ENCODE measurements at places on chromosomes 11 and 22. TPM values are rescaled to one million over a fixed set of nuclear protein-coding genes. Genes with fewer than 3 reads are reported as not detected.

DNA sequence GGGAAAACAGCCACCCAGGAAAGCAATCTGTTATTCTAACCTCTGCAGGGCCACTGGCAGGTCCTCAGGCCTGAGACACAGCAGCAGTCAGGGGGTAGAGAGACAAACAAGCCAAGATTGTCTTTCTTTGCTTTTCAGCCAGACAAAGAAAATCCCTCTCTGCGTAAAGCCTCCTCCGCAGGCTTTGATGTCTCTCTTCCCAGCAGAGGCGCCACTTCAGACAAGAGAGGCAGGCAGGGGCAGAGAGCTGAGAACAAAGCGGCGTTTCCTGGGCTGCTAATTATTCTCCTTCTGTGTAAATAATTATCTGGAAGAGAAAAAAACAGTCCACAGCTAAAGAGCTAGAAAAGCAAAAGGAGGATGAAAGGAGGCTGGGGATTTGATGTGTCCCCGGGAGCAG is 102.7 kb upstream of the SEZ6L start:
- peaks cover 22% of the 10 kb centered on the region for H3K27me3 ChIP-seq
- no peaks in the 10 kb centered on the region for H3K36me3 ChIP-seq
- H3K27ac ChIP-seq = no peak overlapping the region
- no peak overlapping the region for H3K4me3 ChIP-seq
- no peaks in the 10 kb centered on the region for H3K4me1 ChIP-seq

- peaks cover 60% of the 10 kb centered on the region for H3K4me1 ChIP-seq
- H3K36me3 ChIP-seq = no peaks in the 10 kb centered on the region
- H3K27me3 ChIP-seq = no peaks in the 10 kb centered on the region
- H3K4me3 ChIP-seq = no peak overlapping the region
- DNase-seq = no peak
- H3K27ac ChIP-seq = no peak overlapping the region
Measured at GRCh38 chr11:47992959-47993820, 12.8 kb downstream of the PTPRJ start.

GRCh38 chr22:41713004-41713403 is 13.7 kb downstream of the MEI1 start:
- no peaks in the 10 kb centered on the region for H3K27me3 ChIP-seq
- no peak overlapping the region for H3K27ac ChIP-seq
- H3K36me3 ChIP-seq = no peaks in the 10 kb centered on the region
- DNase-seq = no peak
- H3K4me3 ChIP-seq = no peak overlapping the region

- no peaks in the 10 kb centered on the region for H3K36me3 ChIP-seq
- no peak overlapping the region for H3K27ac ChIP-seq
- DNase-seq = no peak
- H3K27me3 ChIP-seq = no peaks in the 10 kb centered on the region
Measured at GRCh38 chr11:119668676-119669075, 60.3 kb downstream of the NECTIN1 start.

- no peak overlapping the region for H3K27ac ChIP-seq
- no peaks in the 10 kb centered on the region for H3K4me1 ChIP-seq
- no peak for DNase-seq
- H3K27me3 ChIP-seq = no peaks in the 10 kb centered on the region
Measured at GRCh38 chr22:44891293-44891747, 118.5 kb downstream of the PHF21B start.

- peak; percentile 43 for DNase-seq
- H3K27me3 ChIP-seq = no peaks in the 10 kb centered on the region
- H3K36me3 ChIP-seq = peaks cover 31% of the 10 kb centered on the region
- peak overlapping the region; percentile 46 for H3K27ac ChIP-seq
- H3K4me3 ChIP-seq = no peak overlapping the region
- peaks cover 17% of the 10 kb centered on the region for H3K4me1 ChIP-seq
Measured at GRCh38 chr22:36277482-36278291, 24.8 kb downstream of the APOL1 start.

- H3K36me3 ChIP-seq = no peaks in the 10 kb centered on the region
- no peak overlapping the region for H3K27ac ChIP-seq
- peaks cover 9% of the 10 kb centered on the region for H3K27me3 ChIP-seq
- H3K4me3 ChIP-seq = no peak overlapping the region
Measured at GRCh38 chr22:29098296-29098695, 25.5 kb downstream of the KREMEN1 start.

The ESRRA gene
- total RNA-seq = 44.8 TPM

DNA sequence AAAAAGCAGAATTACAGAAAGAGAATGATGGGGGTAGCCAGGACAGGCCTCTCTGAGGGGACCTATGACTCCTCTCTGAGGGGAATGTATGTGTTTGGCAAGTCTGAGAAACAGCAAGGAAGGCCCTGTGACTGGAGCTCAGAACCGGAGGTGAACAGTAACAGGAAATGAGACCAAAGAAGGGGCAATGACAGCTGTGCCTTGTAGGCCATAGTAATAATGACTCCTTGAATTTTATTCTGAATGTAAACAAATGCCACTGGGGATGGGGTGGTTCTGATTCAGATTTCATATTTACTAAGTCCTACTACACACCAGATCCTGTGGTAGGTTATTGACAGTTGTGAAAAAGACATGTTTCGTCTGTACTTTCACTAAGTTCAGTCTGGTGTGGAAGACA is 52.8 kb upstream of the APOA1 start:
- no peak overlapping the region for H3K27ac ChIP-seq
- peaks cover 9% of the 10 kb centered on the region for H3K4me1 ChIP-seq
- no peak overlapping the region for H3K4me3 ChIP-seq

- H3K36me3 ChIP-seq = no peaks in the 10 kb centered on the region
- no peak overlapping the region for H3K4me3 ChIP-seq
- no peak for DNase-seq
- no peaks in the 10 kb centered on the region for H3K27me3 ChIP-seq
Measured at GRCh38 chr11:56624661-56625110, 10.0 kb upstream of the OR5M1 start.

DNA sequence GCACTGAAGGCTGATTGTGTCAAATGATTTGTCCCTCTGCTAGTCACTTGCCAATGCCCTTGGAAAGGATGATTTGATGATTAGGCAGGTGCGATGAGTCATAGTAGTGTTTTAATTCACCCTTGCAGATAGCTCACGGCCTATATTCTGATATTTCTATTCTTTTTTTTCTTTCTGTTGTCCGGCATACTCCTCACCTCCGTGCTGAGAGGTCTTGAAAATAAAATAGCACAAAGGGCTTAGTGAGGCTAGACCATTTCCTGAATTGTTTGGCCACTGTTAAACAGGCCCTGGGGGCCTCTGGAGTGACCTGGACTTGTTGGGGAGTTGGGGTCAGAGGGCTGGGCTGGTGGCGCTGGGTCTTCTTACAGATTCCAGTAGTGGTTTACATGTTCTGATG is 99.8 kb downstream of the ZBTB16 start:
- peaks cover 69% of the 10 kb centered on the region for H3K4me1 ChIP-seq
- peak overlapping the region; percentile 82 for H3K27ac ChIP-seq
- no peak for DNase-seq
- H3K36me3 ChIP-seq = no peaks in the 10 kb centered on the region
- H3K27me3 ChIP-seq = no peaks in the 10 kb centered on the region
- peak overlapping the region; percentile 62 for H3K4me3 ChIP-seq

The CDC45 gene
- 4.1 TPM for total RNA-seq

- H3K27me3 ChIP-seq = no peaks in the 10 kb centered on the region
- peaks cover 47% of the 10 kb centered on the region for H3K36me3 ChIP-seq
- DNase-seq = no peak
Measured at GRCh38 chr11:17188675-17189074, 19.1 kb downstream of the PIK3C2A start.

GRCh38 chr11:66787934-66788758 is 55.1 kb upstream of the RCE1 start:
- H3K36me3 ChIP-seq = peaks cover 30% of the 10 kb centered on the region
- peaks cover 24% of the 10 kb centered on the region for H3K4me1 ChIP-seq
- DNase-seq = no peak
- no peaks in the 10 kb centered on the region for H3K27me3 ChIP-seq
- H3K4me3 ChIP-seq = no peak overlapping the region

GRCh38 chr11:75031771-75032549 is 43.2 kb downstream of the NEU3 start:
- peak; percentile 48 for DNase-seq
- no peak overlapping the region for H3K27ac ChIP-seq
- H3K4me3 ChIP-seq = no peak overlapping the region
- H3K27me3 ChIP-seq = peaks cover 3% of the 10 kb centered on the region

GRCh38 chr11:46333394-46333947 is 13.8 kb upstream of the DGKZ start:
- H3K36me3 ChIP-seq = no peaks in the 10 kb centered on the region
- peaks cover 62% of the 10 kb centered on the region for H3K27me3 ChIP-seq
- H3K4me3 ChIP-seq = peak overlapping the region; percentile 56
- H3K4me1 ChIP-seq = peaks cover 10% of the 10 kb centered on the region

GRCh38 chr22:20582520-20583361 is 75.3 kb downstream of the MED15 start:
- no peaks in the 10 kb centered on the region for H3K27me3 ChIP-seq
- H3K4me3 ChIP-seq = no peak overlapping the region
- no peak overlapping the region for H3K27ac ChIP-seq
- DNase-seq = no peak

DNA sequence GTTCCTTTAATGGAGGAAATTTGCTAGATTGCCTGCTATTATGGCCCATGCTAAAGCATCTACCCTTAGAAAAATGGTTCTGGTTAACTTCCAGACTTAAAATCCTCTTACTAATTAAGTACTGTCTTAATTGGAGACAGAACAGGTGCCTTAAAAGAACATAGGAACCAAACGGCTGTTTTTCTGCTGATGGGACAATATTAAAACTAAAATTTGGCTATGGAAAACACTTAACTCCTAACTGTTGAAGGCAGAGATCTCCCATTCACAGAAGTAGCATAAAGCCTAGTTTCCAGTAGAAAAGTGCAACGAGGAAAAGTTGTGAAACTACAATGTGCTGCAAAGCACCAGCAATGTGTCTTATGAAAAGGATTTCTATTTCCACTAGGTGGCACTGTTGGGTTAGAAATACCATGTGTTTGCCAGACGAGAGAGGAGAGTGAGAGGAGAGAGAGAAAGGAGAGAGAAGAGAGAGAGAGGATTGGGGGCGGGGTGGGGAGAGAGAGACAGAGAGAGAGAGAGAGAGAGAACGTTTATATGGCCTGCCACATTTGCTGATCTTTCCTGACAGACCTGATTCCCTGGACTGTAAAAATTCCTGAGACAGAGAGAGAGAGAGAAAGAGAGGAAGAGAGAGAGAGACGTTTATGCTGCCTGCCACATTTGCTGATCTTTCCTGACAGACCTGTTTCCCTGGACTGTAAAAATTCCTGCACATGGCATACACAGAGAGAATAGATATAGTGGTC is 51.5 kb downstream of the FAM181B start:
- peaks cover 13% of the 10 kb centered on the region for H3K27me3 ChIP-seq
- DNase-seq = no peak
- no peaks in the 10 kb centered on the region for H3K36me3 ChIP-seq
- no peak overlapping the region for H3K4me3 ChIP-seq
- H3K27ac ChIP-seq = no peak overlapping the region

GRCh38 chr22:44686873-44687600 is 15.0 kb upstream of the PRR5 start:
- H3K36me3 ChIP-seq = no peaks in the 10 kb centered on the region
- no peak overlapping the region for H3K27ac ChIP-seq
- H3K4me1 ChIP-seq = peaks cover 26% of the 10 kb centered on the region

DNA sequence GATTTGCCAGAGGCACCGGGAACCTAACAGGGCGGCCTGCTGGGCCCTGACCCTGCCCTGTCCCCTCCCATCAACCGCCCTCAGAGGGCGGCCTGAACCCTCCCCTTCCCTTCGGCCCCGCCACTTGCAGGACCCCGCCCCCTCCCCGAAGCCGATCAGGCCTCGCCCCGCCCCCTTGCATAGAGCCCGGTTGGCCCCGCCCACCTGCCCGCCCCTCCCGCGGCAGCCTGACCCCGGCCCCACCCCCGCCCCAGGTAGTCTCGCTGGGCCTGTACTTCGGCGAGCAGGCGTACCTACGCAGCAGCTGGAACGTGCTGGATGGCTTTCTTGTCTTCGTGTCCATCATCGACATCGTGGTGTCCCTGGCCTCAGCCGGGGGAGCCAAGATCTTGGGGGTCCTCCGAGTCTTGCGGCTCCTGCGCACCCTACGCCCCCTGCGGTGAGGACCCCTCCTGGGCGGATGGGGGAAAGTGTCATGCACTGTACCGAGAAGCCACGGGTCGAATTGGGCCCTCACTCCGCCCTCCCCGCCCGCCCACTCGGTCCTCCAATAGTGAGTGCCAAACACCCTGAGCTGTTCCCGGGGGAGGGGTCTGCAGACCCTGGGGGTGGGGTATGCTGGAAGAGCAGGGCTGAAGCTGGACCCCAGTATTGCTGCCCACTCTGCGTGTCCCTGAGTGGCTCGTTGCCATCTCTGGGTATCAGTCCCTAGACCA is 94.1 kb downstream of the CACNA1I start:
- peaks cover 18% of the 10 kb centered on the region for H3K4me1 ChIP-seq
- peak overlapping the region; percentile 35 for H3K4me3 ChIP-seq
- peak; percentile 27 for DNase-seq

DNA sequence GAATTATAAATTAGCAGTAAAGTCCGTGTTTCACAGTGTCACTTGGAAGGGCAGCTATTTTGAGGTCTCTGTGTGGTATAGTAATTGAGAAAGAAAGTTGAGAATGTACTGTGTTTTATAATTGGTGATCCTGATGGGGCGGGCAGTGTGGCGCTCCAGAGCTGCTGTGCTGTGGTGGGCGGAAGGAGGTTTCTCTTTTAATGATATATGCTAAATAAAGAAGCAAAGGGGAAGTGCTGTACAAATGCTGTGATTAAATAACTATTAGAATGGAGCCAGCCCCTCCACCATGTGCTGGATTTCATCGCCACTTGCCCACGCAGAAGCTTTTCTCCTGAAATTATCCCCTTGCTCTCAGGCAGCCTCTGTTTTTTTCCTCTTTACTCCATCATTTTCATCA is 24.6 kb downstream of the ATXN10 start:
- H3K27me3 ChIP-seq = no peaks in the 10 kb centered on the region
- peak overlapping the region; percentile 57 for H3K27ac ChIP-seq
- H3K4me1 ChIP-seq = peaks cover 10% of the 10 kb centered on the region
- H3K4me3 ChIP-seq = no peak overlapping the region

DNA sequence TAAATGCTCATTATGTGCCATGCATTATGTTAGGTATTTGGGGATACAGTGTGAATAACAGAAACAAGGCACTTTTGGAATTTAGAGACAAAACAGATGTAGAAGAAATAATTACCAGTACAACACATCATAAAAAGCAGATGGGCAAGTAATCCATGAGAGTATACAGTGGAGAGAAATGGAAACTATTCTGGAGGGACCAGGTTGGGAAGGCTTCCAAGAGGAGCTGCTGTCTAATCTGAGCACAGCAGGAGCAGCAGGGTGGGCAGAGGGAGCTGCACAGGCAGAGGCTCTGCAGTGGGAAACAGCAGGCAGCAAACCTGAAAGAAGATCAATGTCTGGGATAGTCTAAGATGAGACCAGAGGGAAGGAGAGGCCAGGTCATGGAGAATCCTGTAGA is 268.7 kb upstream of the CCDC90B start:
- peaks cover 2% of the 10 kb centered on the region for H3K27me3 ChIP-seq
- no peak for DNase-seq
- peaks cover 42% of the 10 kb centered on the region for H3K4me1 ChIP-seq
- H3K27ac ChIP-seq = no peak overlapping the region

- H3K4me3 ChIP-seq = no peak overlapping the region
- no peak for DNase-seq
- H3K27ac ChIP-seq = no peak overlapping the region
Measured at GRCh38 chr11:119567688-119568582, 145.0 kb upstream of the THY1 start.

GRCh38 chr11:93869830-93870229 is 19.4 kb upstream of the VSTM5 start:
- H3K4me3 ChIP-seq = no peak overlapping the region
- H3K27me3 ChIP-seq = peaks cover 2% of the 10 kb centered on the region
- no peaks in the 10 kb centered on the region for H3K36me3 ChIP-seq
- H3K4me1 ChIP-seq = no peaks in the 10 kb centered on the region
- H3K27ac ChIP-seq = no peak overlapping the region

Measured in activated B cell treated with CpG ODN at 0.5 μM for 24 hours (primary cell).